ENCODE measurements at places on chromosomes 1 and 21.
A peak's percentile ranks its signal among the peaks of the same experiment; 100 is the strongest.

DNA sequence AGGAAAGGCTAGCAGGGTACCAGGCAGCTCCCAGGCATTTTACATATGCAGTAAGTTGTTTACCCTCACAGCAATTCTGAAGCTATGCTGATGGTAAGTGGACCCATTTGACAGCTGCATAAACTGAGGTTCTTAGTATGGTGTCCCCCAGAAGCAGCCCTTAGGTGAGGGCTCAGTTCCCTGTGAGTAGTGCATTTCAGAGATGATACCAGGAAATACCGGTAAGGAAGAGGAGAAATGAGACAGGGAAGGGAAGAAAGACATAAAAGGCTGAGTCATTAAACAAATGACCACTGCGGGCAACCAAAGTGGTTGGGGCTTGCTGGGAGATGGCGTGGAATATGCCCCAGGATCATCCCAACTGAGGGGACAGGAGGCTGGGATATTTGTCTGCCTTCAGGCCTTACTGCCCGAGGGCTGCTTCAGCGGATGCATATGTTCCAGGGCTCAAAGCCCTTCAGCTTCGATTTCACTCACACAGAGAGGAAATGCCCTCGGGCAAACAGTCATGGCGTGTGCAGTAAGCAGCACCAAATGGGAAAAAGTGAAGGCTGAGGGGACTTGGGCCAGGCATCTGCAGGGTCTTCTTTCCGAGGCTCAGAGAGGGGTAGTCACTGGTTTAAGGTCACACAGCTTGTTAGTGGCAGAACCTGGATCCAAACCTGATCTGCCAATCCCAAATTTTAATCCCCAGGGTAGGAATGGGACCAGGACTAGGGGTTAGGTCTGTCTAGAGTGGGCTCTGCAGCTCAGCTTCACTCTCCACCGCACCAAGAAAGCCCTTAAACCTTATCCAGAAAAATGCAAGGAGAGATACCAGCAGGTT, 133.7 kb upstream of the RUNX3 start:
- peak; percentile 17 for DNase-seq

GRCh38 chr1:59045137-59045536, 251.8 kb upstream of the FGGY start:
- no peak for DNase-seq

DNA sequence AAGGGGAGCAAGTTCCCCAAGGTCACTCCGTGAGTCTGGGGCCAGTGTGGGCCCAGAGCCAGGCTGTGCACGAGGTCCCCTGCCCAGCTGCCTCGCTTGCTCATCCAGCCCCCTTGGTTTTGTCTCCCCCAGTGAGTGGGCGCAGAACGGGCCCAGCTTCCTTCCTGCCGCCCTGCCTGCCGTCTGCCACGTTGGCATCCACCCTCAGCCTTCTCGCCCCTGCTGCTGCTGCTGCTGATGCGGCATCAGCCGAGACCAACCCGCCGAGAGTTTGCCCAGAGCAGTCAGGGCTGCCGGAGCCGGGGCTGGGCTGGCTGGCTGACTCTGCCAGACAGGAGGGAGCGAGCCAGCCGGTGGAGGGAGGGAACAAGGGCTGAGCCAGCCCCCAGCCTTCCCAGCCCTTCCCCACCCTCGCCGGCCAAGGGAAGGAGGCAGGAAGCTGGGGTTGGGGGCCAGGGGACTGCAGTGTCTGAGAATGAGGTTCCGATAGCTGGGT, 31.4 kb upstream of the WASF2 start:
- DNase-seq = no peak

DNA sequence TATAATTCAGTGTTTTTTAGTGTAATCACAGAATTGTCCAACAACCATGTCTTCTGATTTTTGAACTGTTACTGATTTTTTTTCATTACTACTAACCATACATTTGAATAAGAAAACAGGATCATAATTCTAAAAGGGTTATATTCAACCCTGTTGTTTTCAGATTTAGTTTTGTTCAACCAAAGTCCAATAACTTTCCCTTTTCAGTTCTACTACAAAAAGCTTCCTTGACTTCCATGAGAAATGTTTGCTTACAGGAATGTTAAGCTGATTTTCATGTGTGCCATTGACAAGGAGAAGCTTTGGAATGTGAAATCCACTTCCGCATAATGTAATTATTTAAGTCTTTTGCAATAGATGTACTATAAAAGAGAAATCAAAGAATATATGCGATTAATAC, 72.0 kb upstream of the ZNF326 start:
- DNase-seq = no peak

GRCh38 chr21:30340714-30341573, 3.5 kb upstream of the KRTAP27-1 start:
- peak; percentile 45 for DNase-seq

DNA sequence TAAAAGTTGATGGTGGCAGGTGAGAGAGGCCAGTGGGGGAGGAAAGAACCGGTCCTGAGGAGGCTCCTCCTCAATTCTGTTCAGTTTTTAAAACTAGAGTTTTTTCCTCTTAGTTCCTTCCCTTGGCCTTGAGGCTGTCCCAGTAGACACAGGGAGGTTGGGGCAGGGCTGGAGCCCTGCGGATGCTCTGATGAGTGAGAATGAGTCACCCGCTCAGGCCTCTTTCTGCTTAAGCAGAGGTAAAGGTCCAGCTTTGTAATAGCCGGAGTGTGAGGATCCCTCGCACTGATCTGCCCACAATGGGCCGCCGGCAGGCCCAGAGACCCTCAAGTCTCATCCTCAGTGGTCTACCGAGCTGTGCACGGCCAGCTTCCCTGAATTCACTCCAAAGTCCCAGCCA, 49.6 kb upstream of the IRF2BP2 start:
- peak; percentile 82 for DNase-seq

DNA sequence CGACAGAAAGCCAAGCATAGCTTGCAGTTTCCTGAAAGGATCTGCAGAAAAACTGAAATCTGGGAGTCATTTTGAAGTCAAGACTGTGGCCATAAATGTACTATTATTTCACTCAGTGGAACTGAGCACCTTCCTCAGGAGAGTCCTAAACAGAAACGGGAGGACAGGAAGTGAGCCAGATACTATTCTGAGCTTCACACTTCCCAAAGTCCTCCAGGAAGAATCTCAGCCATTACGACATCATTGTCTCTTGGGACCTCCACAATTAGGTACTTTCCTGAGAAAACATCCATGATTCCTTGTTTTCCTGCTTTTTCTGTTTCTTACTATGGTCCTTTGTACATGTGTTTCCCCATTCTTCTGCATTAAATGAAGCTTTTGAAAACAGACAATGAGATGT, 299.2 kb upstream of the USP25 start:
- DNase-seq = peak; percentile 66

DNA sequence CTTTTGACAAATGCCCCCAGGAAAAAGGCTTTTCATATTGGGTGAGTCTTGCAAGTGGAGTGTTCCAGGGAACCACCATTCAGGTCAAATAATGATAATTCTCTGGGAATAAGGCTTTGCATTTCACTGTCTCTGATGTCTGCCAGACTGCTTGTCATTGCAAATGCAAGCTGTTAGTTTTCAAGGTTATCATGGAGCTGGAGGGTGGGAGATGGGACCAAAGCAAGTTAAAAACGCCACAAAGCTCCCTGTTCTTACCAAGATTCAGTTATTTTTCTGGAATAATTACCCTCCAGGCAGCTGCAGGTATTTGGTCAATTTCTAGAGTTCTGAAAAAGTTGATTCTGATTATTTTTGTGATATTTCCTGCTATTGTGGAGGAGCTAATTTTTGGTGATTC, 210.1 kb downstream of the GPR52 start:
- DNase-seq = no peak

DNA sequence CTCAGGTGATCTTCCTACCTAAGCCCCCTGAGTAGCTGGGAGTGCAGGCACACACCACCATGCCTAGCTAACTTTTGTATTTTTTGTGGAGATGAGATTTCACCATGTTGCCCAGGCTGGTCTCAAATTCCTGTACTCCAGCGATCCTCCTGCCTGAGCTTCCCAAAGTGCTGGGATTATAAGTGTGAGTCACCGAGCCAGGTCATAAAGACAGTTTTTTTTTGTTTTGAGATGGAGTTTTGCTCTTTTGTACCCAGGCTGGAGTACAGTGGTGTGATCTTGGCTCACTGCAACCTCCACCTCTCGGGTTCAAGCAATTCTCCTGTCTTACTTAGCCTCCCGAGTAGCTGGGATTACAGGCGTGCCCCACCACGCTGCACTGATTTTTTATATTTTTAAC, 42.1 kb downstream of the KIF1B start:
- DNase-seq = peak; percentile 76

- no peak for DNase-seq
Observed at GRCh38 chr1:231982871-231983587, 356.4 kb downstream of the DISC1 start.

GRCh38 chr1:183100361-183100974, 77.2 kb downstream of the LAMC1 start:
- DNase-seq = no peak

GRCh38 chr1:3775490-3776230, 3.1 kb downstream of the SMIM1 start:
- peak; percentile 41 for DNase-seq

DNA sequence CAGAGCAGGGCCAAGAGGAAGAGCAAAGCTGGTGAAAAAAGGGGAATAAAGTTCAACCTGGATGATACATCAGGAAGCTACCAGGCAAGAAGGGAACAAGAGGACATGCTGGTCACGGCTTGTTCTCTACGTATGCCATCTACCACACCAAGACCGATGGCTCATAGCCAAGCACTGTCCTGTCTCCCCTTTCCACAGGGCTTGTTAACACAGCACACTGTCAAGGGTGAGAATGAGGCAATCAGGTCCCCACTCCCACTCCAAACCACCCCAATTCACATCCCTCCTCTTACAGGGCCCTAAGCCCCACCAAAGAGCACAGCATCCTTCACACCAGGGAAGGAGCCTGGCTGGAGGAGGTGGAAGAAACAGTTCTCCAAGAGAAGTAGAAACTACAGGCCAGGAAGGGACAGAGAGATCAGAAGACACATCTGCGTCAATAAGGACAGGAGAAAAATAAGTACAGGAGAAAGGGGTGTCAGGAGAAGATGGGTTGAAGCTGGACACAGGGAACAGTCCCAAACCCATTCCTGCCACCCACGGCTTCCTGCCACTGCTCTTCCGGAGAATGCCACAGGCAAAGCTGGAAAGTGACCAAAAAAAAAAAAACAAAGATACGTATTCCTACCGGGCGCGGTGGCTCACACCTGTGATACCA, 923 bp upstream of the SHC1 start:
- DNase-seq = no peak

DNA sequence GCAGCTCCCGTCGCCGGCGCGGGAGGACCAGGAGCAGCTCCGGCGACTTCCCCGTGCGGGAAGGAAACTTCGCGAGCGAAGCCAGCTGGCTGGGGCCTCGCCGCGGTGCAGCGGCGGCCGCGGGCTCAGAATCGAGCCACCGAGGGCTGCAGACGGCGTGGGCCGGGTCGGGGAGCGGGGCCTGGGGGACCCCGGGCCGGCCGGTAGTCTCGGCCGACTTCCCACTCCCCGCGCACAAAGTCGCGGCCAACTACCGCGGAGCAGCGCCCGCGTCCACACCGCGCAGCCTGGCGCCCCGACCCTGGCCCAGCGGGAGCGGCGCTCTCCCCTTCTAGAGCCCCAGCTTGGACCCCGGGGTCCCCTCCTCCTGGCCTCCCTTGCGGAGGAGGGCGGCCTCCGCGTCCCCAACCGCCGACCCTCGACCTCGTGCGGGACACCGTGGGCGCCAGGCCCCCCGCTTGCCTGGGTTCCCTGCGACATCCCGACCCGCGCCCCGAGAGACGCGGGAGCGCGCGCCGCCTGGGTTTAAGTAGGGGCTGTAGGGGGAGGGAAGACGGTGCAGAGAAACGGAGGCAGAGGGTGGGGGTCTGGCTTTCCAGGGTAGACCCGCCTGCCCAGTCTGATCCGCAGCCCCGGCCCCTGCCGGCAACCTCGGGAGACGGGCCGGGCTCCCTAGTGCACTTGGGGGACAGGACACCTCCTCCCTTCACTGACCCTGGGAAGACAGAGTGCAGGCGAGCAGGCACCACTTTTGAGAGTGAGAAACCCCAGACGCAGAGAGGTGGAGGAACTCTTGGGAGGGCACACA, 4.7 kb downstream of the PRDM16 start:
- DNase-seq = no peak

GRCh38 chr1:187110351-187110750, 281.6 kb downstream of the PLA2G4A start:
- DNase-seq = no peak

DNA sequence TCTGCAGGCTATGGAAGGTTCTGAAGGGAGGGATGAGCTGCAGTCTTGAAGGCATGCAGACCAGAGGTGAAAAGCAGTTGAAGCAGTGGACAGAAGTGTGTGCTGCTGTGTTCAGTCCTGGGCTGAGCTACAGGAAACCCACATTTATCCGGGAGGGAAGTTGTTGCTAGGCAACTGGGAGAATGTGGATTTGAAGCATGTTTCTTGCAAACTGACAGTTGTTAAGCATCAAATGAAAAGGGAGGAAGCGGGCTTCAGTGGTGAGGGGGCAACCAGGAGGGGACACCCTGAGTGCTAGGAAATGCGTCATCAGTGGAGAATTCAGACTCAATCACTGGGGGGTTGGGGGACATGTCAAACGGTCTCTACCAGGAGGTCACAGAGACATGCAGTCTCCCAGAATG, 28.7 kb downstream of the ABCA4 start:
- DNase-seq = peak; percentile 85

GRCh38 chr1:109111386-109112055, 2.4 kb upstream of the ELAPOR1 start:
- no peak for DNase-seq

DNA sequence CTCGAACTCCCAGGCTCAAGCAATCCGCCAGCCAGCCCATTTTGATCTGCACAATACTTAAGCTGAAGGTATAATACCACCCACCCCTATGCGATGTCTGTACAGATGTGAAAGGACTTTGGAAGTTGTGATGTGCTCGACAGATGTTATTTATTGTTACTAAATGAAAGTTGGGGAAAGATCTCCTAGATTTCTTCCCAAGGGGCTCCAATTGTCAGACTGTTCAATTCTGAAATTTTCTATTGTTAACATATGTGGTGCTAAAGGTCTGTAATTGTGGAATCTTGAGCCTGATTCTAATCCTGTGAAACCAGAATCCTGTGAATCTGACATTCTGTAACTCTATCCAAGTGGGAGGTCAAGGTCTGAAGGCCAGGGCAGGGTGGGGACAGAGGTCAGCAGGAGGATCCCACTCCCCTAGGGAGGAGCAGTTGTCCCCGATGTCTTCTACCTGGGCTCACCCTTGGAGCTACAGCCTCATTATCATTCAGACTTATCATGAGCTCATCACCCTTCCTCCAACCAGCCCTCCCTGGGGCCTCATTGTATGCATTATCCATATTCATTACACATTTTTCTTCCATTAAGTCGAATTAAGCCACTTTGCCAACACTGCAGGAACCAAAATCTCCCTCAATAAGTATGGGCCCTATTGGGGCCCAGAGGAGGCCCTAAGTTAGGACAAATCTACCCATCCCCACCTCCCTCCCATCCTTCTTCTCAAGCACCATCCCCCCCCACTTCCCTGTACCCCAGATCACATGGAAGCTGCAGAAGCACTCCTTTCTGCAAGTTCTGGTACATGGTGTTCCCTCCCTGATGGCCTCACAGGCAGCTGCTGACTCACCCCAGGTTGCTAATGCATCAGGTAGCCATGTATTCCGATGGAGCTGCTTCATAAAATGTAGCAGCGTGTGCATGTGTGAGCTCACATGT, 32.3 kb downstream of the SHISAL2A start:
- peak; percentile 11 for DNase-seq

GRCh38 chr1:101884621-101885020, 112.1 kb downstream of the OLFM3 start:
- DNase-seq = no peak
